ENCODE measurements at places on chromosomes 16 and 17.

GRCh38 chr17:49814781-49815529 lies 26.5 kb downstream of the KAT7 start:
- no peak for DNase-seq

GRCh38 chr16:69501956-69502745 lies 63.6 kb upstream of the NFAT5 start:
- DNase-seq, result no peak

DNA sequence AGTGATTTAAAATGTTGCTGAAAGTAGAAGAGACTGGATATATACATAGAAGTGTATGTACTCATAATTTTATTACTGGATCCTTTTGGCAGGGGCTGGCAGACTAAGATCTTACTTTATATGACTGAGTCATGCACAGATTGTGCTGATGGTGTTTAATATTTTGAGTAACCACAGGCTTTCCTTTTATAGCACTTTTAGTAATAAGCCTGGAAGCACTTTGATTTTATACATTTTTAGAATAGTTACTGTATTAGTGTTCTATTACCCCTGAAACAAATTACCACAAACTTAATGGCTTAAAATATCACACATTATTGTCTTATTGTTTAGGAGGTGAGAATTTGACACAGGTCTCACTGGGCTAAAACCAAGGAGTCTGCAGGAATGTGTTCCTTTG lies 113.4 kb upstream of the CDH8 start:
- no peak for DNase-seq

DNA sequence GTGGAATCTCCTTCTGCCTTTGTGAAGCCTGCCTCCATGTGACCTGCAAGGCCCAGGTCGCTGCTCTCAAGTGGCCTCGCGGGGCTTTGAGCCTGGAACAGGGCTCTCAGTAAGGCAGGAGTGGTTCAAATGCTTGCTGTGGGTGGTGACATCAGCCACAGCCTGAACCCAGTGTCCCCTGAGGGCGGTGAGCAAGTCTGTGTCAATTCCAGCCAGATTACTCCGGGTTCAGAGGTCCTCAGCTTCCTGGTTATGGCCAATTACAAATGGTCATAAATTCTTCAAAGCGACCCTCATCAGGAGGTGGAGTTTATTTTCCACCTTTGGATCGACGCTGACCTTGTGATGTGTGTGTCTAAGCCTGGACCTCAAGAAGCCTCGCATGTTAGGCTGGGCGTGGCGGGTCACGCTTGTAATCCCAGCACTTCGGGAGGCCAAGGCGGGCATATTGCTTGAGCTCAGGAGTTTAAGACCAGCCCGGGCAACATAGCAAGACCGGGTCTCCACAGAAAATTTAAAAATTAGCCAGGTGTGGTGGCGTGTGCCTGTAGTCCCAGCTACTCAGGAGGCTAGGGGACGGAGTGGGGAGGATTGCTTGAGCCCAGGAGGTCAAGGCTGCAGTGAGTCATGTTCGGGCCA lies 17.3 kb downstream of the LGALS3BP start:
- DNase-seq, result no peak

GRCh38 chr16:592518-593306 lies 2.8 kb downstream of the RAB40C start:
- peak; percentile 64 for DNase-seq

All from substantia nigra (tissue), 51 donors.